ENCODE measurements at places on chromosomes 2 and 18. TPM values are rescaled to one million over a fixed set of nuclear protein-coding genes. Genes with fewer than 3 reads are reported as not detected.

The PDE11A gene
- 0.21 TPM for polyA plus RNA-seq

GRCh38 chr2:201362396-201362795, 5.3 kb upstream of the FLACC1 start:
- peaks cover 4% of the 10 kb centered on the region for H3K4me1 ChIP-seq
- H3K36me3 ChIP-seq, result peaks cover 10% of the 10 kb centered on the region
- DNase-seq, result peak; percentile 25
- H3K27me3 ChIP-seq, result no peaks in the 10 kb centered on the region
- no peak overlapping the region for H3K4me3 ChIP-seq

The NEU4 gene
- not detected for polyA plus RNA-seq

- no peak for DNase-seq
- peaks cover 47% of the 10 kb centered on the region for H3K36me3 ChIP-seq
- no peak overlapping the region for H3K4me3 ChIP-seq
- H3K27ac ChIP-seq, result no peak overlapping the region
- no peaks in the 10 kb centered on the region for H3K4me1 ChIP-seq
These were observed 29.9 kb downstream of the MTERF4 start for GRCh38 chr2:241072151-241072550.

The NPPC gene
- 0.55 TPM for polyA plus RNA-seq

DNA sequence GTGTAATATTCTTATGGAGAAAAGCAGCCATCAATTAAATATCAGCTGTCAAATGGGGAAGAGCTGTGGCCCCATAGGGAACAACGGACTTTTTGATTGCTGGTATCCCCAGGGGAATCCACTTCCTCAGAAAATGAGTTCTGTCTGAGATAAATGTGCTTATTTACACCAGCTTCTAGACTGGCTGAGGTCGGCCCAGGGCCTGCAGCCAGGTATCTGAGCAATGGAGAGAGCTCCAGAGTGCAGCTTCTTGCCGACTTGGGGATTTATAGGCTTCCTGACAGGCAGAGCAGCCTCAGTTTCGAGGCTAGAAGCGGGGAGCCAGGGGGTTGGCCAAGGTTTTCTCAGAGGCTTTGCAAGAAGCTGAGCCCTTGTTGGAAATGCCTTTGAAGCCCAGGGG, 67.2 kb downstream of the MCFD2 start:
- peak overlapping the region; percentile 95 for H3K27ac ChIP-seq
- H3K4me1 ChIP-seq, result peaks cover 50% of the 10 kb centered on the region
- H3K4me3 ChIP-seq, result no peak overlapping the region
- no peaks in the 10 kb centered on the region for H3K27me3 ChIP-seq

GRCh38 chr2:190582736-190583506, 48.4 kb upstream of the NEMP2 start:
- no peaks in the 10 kb centered on the region for H3K27me3 ChIP-seq
- no peak overlapping the region for H3K4me3 ChIP-seq
- no peaks in the 10 kb centered on the region for H3K36me3 ChIP-seq
- DNase-seq, result peak; percentile 31

The DYNAP gene
- not detected for polyA plus RNA-seq

DNA sequence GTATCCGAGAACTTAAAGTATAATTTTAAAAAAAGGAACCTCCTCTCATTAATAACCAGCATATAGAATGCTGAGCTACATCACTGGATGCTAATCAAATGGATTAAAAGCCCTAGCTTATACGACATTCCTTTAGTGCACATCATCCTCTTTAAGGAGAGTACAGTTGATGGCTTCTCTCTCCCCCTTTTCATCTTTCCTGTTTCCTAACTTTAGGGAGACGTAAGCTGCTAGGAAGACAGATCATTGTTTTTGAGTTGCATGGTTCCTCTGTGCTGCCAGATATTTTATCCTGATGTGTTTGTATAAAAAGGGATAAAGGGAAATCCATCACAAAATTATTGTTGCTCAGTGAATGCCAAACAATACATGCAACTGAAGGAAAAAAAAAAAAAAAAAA, 94.2 kb downstream of the SLC8A1 start:
- H3K4me1 ChIP-seq, result peaks cover 14% of the 10 kb centered on the region
- peak; percentile 70 for DNase-seq
- no peak overlapping the region for H3K27ac ChIP-seq
- H3K27me3 ChIP-seq, result no peaks in the 10 kb centered on the region
- no peak overlapping the region for H3K4me3 ChIP-seq

GRCh38 chr18:49813069-49813318, 339 bp downstream of the ACAA2 start:
- H3K4me1 ChIP-seq, result peaks cover 10% of the 10 kb centered on the region
- H3K36me3 ChIP-seq, result no peaks in the 10 kb centered on the region
- DNase-seq, result peak; percentile 28
- no peaks in the 10 kb centered on the region for H3K27me3 ChIP-seq

- H3K36me3 ChIP-seq, result peaks cover 57% of the 10 kb centered on the region
- no peak overlapping the region for H3K4me3 ChIP-seq
- H3K27ac ChIP-seq, result no peak overlapping the region
- H3K27me3 ChIP-seq, result no peaks in the 10 kb centered on the region
These were observed 6.2 kb downstream of the DNAJB2 start for GRCh38 chr2:219285373-219285735.

DNA sequence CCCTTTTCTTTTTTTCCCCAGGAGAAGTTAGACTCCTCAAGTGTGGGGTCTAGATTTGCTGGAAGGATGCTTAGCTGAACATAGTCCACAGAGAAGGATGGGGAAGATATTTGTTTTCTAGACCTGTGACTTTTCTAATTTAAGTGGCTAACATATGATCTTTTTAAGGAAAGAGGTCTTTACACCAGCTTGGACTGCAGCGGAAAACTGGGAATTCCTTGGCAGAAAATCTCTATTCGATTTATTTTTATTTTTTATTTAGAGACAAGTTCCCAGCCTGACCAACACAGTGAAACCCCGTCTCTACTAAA, 148.4 kb downstream of the MYCN start:
- DNase-seq, result no peak
- H3K27ac ChIP-seq, result no peak overlapping the region
- H3K4me1 ChIP-seq, result no peaks in the 10 kb centered on the region
- H3K4me3 ChIP-seq, result no peak overlapping the region
- no peaks in the 10 kb centered on the region for H3K36me3 ChIP-seq

GRCh38 chr2:140580532-140581151, 1550.2 kb downstream of the LRP1B start:
- no peaks in the 10 kb centered on the region for H3K4me1 ChIP-seq
- no peak overlapping the region for H3K27ac ChIP-seq
- no peaks in the 10 kb centered on the region for H3K27me3 ChIP-seq
- no peaks in the 10 kb centered on the region for H3K36me3 ChIP-seq

The GEN1 gene
- polyA plus RNA-seq, result 8.3 TPM

The FIGLA gene
- not detected for polyA plus RNA-seq

DNA sequence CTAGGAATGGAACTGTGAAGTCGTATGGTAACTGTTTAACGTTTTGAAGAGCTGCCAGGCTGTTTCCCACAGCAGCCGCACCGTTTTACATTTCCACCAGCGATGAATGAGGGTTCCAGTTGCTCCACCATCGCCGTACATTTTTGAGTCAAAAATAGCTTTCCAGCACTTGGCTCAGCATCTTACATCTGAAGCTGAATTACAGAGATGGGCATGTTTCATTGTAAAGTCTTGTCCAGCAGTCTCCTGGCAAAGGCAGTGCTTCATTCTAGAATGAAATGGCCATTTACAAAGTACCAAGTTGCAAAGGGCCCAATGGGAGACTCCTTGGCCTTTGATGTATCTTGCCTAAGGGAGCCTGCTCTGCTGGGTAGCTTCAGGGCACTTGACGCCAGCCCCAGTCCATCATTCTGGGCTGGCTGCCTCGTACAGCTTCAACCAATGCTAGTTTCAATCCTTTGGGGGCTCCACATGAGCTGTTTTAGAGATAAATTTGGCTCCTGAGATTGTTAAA, 45.1 kb downstream of the ATIC start:
- H3K36me3 ChIP-seq, result peaks cover 19% of the 10 kb centered on the region
- no peaks in the 10 kb centered on the region for H3K27me3 ChIP-seq
- H3K4me3 ChIP-seq, result no peak overlapping the region
- peaks cover 3% of the 10 kb centered on the region for H3K4me1 ChIP-seq

The PFN4 gene
- polyA plus RNA-seq, result 0.27 TPM

The G6PC2 gene
- polyA plus RNA-seq, result not detected

GRCh38 chr2:206713746-206714145, 4.5 kb downstream of the DYTN start:
- no peak overlapping the region for H3K4me3 ChIP-seq
- no peaks in the 10 kb centered on the region for H3K27me3 ChIP-seq
- H3K36me3 ChIP-seq, result no peaks in the 10 kb centered on the region

DNA sequence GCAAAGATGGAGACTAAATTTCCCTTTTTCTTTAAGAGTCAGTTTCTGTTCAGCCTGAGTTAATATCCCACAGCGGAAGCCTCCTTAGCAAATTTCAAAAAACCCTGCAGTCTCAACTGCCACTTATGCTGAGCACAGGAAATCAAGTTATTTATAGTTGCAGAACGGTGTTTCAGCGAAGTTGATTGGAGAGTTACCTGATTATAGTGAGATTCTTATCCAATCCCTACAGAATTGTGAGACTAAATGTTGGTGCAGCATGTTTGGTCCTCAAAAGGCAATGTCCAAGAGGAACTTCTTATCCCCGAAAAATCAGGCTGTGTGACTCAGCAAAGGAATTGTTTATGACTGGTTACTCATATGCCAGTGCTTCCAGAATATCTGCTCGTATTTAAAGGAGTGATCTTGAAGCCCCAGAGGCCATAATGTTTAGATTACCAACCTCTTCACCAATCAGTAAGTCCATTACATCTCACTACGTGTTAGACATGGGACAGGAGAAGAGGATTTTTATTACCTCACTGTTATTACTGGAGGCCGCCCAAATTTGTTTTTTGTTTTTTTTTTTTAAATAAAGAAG, 67.9 kb downstream of the LRRFIP1 start:
- DNase-seq, result peak; percentile 99
- peak overlapping the region; percentile 78 for H3K27ac ChIP-seq
- no peaks in the 10 kb centered on the region for H3K27me3 ChIP-seq

- no peaks in the 10 kb centered on the region for H3K4me1 ChIP-seq
- H3K4me3 ChIP-seq, result no peak overlapping the region
- no peaks in the 10 kb centered on the region for H3K36me3 ChIP-seq
- no peak overlapping the region for H3K27ac ChIP-seq
- H3K27me3 ChIP-seq, result no peaks in the 10 kb centered on the region
These were observed 1.9 kb upstream of the ESPNL start for GRCh38 chr2:238097988-238098871.

The LIMS4 gene
- polyA plus RNA-seq, result 5.2 TPM

- H3K27ac ChIP-seq, result peak overlapping the region; percentile 94
- H3K4me1 ChIP-seq, result peaks cover 10% of the 10 kb centered on the region
- H3K36me3 ChIP-seq, result peaks cover 15% of the 10 kb centered on the region
These were observed 980 bp downstream of the OBSL1 start for GRCh38 chr2:219570194-219570923.

DNA sequence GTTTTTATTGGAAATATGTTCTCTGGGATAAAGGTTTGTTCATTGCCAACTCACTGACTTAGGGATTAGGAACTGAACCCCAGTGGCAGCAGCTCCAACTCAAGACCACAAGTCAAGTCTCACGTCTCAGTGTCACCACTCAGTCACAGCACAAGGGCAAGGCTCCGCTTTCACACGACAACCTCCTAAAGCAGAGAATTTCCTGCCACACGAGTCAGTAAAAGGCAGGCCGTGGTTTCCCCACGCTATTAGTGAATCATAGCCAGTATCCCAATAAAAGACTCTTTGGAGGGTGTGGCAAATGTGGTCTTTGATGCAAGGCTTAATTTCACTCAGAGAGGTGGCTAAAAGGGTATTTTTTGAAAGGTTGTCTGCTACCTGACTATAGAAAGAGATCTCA, 57.6 kb downstream of the PIEZO2 start:
- no peaks in the 10 kb centered on the region for H3K27me3 ChIP-seq
- peaks cover 2% of the 10 kb centered on the region for H3K4me1 ChIP-seq

- H3K27me3 ChIP-seq, result no peaks in the 10 kb centered on the region
- H3K4me3 ChIP-seq, result peak overlapping the region; percentile 97
- peaks cover 13% of the 10 kb centered on the region for H3K36me3 ChIP-seq
- peaks cover 22% of the 10 kb centered on the region for H3K4me1 ChIP-seq
- H3K27ac ChIP-seq, result peak overlapping the region; percentile 83
- DNase-seq, result peak; percentile 98
These were observed 2.3 kb downstream of the MYO1B start for GRCh38 chr2:191247381-191248057.

DNA sequence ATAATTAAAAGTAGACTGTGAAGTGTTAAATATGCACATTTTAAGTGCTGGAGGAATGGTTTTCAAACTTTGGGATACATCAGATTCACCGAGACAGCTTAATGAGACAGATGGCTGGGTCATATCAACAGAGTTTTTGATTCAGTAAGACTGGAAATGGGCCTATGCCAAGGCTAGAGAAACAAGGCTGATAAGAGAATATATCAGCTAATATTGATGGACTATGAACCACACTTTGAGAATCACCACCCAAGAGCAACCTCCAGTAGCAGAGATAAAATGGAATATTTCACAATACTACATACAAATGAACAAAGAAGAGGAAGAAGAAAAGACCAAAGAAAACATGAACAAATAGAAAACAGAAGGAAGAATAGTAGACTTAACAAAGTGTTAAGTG, 450.2 kb upstream of the KLHL29 start:
- DNase-seq, result no peak
- H3K27me3 ChIP-seq, result no peaks in the 10 kb centered on the region
- no peak overlapping the region for H3K27ac ChIP-seq
- H3K4me3 ChIP-seq, result no peak overlapping the region

- H3K36me3 ChIP-seq, result no peaks in the 10 kb centered on the region
- H3K4me1 ChIP-seq, result peaks cover 4% of the 10 kb centered on the region
- peak; percentile 43 for DNase-seq
- no peaks in the 10 kb centered on the region for H3K27me3 ChIP-seq
- H3K27ac ChIP-seq, result peak overlapping the region; percentile 90
- no peak overlapping the region for H3K4me3 ChIP-seq
These were observed 82.5 kb upstream of the RBMS1 start for GRCh38 chr2:160576054-160576499.

DNA sequence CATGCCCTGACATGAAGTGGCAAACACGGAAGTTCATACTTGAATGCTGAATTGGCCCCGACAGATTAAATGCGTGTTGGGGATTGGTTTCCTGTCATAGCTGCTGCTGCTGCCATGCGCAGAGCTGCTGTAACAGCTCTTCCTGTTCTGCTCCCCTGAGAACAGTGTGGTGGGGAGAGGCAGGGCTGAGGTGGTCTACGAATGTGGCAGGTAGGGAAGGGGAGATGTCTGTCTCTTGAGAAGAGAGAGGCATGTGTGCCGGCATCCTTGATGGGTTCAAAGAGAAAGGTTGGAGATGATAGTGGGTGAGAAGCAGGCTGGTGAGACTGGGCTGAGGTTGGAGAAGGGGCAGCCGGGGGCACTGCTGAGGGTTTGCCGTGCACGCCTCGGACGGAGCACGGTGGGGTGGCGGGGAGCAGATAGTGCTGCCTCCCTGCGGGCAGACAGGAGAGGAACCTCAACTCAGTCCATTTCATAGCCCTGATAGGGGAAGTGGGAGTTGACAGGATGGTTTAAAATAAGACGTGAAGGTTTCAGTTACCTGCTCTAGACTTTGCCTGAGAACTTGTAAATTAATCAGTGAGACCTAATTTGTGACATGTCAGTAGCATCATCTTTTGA, 46.1 kb downstream of the TMEM185B start:
- peaks cover 5% of the 10 kb centered on the region for H3K4me1 ChIP-seq
- no peaks in the 10 kb centered on the region for H3K27me3 ChIP-seq
- H3K27ac ChIP-seq, result no peak overlapping the region
- H3K36me3 ChIP-seq, result no peaks in the 10 kb centered on the region
- DNase-seq, result no peak

The EGR4 gene
- not detected for polyA plus RNA-seq

GRCh38 chr2:107685421-107685986, 141.2 kb upstream of the RGPD4 start:
- DNase-seq, result no peak
- H3K4me3 ChIP-seq, result no peak overlapping the region
- no peaks in the 10 kb centered on the region for H3K4me1 ChIP-seq
- no peaks in the 10 kb centered on the region for H3K36me3 ChIP-seq

GRCh38 chr2:14735696-14736095, 103.2 kb downstream of the LRATD1 start:
- H3K4me1 ChIP-seq, result no peaks in the 10 kb centered on the region
- no peak overlapping the region for H3K4me3 ChIP-seq
- no peak overlapping the region for H3K27ac ChIP-seq
